CD8-positive, alpha-beta T cell (primary cell): ENCODE measurements at places on chromosomes 13 and 19. TPM values are rescaled to one million over a fixed set of nuclear protein-coding genes. Genes with fewer than 3 reads are reported as not detected.

DNA sequence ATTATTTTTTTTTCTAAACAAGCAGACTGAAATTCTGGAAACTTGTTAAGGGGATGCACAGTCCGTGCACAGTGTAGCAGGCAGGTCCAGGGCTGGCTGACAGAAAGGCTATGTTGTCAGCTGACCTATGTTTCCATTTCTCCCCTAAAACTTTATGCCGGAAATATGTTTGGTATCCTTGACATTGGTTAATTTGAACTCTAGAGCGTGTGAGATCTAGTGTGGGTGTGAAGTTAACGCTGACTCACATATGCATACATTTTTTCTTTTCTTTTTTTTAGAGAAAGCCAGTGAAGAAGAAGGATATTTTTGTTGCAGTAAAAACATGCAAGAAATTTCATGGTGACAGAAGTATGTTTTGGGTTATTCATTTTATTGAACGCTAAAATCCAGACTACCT is 76.6 kb downstream of the B3GLCT start:
- DNase-seq = no peak

GRCh38 chr13:113373811-113374485 is 10.0 kb upstream of the GRTP1 start:
- no peak for DNase-seq

DNA sequence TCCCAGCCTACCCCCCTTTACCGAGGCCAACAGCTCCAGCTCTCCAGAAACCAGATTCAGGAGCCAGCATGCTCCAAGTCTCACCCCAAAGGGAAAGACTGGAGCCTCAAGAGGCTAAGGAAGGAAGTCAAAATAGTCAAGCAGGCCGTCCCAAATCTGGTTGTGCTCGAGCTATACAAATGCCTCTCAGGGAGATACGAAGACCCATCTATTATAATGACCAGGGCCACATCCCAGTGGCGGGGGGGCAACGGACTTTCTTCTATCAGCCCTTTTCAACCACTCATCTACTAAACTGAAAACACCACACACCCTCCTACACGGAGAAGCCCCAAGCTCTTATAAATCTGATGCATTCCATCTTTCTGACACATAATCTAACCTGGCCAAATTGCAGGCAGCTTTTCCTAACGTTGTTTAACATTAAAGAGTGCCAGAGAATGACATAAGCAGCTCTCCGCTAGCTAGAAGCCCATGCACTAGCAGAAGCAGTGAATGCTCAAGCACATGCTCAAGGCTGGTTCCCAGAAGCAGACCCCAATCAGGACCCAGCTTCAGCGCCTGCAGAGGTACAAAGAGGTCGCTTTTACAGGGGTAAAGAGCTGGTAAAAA is 104.6 kb upstream of the ZNF98 start:
- no peak for DNase-seq

DNA sequence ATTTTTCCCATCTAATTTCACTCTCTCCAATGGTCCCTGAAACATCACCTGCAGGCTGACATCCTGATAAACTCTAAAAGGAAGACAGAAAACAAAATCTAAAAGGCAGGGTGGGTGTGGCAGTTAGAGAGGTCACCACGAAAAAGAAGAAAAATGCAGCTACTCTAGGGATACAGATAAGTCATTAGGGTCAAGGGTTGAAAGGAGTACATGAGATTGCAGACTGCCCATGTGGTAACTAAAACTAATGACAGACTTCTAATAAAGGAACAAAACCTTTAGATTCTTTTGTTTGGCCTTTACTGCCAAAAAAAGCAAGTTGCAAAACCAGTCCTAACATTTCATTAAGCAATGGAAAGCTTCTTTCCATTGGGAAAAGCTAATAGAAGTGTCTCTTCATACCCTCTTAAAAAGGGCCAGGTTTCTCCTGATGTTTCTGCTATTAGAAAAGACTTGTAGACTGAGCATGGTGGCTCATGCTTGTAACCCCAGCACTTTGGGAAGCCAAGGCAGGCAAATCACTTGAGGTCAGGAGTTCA is 31.0 kb downstream of the THSD1 start:
- DNase-seq = no peak

- DNase-seq = peak; percentile 5
Observed at GRCh38 chr13:24540236-24541126, 27.9 kb upstream of the PARP4 start.

- no peak for DNase-seq
Observed at GRCh38 chr19:29308977-29309590, 96.1 kb upstream of the UQCRFS1 start.

GRCh38 chr19:50003810-50004419 is 21.3 kb downstream of the VRK3 start:
- DNase-seq = no peak

DNA sequence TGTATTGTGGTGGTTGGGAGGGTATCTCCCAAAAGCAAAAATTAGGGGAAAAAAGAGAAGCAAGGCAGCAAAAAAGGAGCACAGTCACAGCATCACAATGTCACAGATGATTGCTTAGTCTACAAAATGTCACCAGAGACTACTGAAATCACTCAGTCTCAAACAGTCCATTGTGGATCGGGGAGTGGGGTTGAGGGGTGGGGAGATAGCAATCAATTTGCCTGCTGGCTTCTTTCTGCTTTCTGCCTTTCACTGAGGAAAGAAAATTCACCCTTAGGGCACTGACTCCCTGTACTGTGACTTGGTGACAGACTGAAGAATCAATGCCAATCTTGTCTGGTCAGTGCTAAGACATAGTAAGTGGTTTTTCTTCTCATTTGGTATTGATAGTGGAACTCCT is 2127.1 kb upstream of the PCDH20 start:
- no peak for DNase-seq

The VSTM2B gene
- not detected for total RNA-seq
